ENCODE measurements at places on chromosomes 6 and 20.
A peak's percentile ranks its signal among the peaks of the same experiment; 100 is the strongest.

DNA sequence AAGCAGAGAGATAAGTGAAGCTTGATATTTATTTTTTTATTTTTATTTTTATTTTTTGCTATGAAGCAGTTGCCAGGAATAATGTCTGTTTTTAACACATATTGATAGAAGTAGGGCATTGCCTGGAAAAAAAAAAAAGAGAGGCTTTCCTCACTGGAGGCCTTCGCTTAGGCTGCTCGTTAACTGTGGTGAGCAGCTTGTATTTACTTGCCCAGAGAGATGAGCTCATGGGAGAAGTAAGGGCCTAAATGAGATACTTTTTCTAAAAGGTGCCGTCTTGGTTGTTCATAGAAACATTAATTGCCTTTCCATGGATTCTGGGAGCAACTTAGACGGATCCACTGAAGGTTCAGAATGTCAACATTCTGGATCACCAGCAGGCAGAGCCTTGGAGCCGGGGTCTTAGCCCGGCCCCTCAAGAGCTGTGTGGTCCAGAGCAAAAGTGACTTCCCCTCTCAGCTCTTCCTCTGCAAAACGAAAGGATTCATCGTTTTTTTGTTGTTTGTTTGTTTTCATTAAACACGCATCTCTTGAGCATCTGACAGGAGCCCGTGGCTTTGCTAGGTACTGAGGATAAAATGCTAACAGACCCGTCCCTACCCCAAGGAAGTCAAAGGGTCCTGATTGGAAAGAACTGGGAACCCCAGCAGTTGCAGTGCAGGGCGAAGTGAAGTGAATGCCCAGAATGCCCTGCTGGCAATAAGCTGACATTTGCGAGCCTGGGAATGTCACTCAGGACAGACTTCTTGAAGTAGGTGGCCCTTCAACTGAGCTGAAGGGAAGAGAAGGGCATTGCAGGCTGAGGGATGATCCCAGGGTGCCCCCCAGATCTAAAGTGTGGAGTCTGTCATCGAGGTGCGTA, 138.5 kb downstream of the ZDHHC14 start:
- no peak for DNase-seq

DNA sequence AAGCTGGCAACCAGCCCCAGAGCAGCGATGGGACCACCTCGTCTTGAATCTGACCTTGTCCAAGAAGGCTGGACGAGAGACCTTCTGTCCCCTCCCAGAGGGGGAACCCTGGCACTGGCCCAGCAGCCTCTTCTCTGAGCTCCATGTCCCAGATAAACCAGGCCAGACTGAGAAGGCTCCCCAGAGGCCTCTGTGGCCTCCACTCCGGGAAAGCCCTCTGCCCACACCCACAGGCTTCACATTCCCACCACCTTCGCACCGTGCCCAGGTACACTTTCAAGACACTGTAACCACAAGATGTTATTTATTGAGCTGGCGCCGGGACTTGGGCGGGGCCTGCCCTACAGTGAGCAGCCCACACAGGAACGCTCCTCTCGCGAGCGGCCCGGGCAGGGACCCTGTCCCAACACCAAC, 33.2 kb downstream of the ADA start:
- DNase-seq, result no peak

DNA sequence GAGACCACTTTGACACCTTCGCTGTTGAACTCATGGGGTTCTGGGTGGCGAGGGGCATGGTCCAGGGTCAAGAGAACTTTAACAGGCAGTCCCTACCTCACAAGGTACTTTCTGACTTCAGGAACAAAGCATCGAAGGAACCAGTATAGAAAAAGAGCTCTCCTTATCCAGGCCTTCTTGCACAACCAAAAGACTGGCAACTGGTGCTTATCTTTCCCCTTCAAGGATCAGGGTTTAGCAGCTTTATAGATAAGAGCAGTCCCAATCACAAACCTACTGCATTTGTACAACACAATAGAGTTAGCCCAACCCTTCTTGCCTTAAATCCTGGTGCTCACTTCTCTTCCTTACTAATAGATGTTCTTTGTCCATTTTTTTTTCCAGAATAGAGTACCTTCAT, 116.3 kb downstream of the SNX5 start:
- DNase-seq, result no peak

DNA sequence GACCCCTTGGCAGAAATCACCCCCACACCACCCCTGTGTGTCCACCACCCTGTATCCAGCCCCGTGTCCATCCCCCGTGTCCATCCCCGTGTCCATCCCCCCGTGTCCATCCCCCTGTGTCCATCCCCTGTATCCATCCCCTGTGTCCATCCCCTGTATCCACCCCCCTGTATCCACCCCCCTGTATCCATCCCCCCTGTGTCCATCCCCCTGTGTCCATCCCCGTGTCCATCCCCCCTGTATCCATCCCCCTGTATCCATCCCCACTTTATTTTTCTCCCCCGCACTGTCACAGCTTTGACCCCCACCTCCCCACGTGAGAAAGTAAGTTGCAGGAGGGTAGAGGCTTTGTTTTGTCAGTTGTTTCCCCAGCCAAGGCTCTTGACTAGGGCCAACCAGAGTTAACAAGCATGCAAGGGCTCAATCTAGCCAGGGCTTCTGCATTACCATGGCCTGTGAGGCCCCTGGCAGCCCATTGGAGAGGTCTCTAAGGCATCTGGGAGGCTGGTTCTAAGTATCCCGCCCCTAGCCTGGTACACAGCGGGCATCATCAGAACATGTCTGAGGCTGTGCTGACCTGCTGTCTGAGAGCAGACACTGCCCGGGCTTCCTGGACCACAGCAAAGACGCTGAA, 18.1 kb upstream of the SIRPA start:
- peak; percentile 81 for DNase-seq

DNA sequence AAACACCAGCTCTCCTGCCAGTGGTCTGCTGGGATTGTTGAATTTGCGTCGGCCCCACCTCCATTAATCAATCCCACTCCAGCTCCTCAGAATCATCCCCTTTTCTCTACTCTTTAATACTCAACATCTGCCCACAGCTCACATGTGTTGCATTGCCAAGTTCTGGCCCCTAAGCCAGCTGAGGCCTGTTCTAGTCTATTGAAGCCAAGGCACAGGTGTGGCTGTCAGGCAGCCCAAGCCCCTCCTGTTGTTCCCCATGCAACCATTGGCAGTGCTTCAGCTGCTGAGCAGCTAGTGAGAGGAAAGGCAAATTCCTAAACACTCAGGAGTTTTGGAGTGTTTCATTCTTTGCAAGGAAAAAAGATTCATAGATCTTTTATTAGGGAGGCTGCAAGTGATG, 128.0 kb upstream of the NT5E start:
- no peak for DNase-seq

- DNase-seq, result no peak
These were observed 32.1 kb downstream of the TGM2 start for GRCh38 chr20:38132910-38133501.

GRCh38 chr6:42407379-42407778, 44.3 kb downstream of the TRERF1 start:
- peak; percentile 87 for DNase-seq

DNA sequence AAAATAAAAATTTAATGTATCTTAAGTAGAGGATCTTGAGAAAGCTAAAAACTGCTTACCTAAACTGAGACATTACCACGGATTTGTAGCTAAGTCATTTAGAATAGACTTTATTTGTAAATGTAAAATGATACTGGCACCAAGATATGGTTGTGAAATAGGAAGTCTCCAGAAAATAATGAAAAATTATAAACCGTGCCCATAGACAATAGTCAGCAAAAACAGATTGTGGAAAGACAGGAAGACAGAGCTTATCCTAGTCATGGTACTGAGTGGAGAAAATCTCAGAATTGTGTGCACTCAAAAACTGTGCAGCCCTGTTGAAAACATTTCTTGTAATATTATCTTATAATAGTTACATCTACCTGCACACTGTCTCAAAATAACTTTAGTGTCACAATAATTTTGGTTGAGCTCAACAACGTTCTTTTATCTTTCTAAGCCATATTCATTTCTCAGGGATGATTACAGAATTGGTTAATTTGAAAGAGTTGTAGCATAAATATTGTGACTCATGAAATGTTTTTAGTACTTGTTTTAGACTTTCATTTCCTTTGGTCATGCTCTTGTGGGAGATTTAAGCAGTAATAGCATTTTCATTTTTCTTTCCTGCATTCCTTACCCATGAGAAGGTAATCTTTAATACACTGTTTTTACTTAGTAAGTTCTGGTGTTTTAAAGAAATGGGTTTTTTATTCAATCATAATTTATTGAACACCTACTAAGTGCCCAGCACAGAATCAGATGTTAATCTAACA, 174.5 kb downstream of the SOX4 start:
- peak; percentile 52 for DNase-seq

DNA sequence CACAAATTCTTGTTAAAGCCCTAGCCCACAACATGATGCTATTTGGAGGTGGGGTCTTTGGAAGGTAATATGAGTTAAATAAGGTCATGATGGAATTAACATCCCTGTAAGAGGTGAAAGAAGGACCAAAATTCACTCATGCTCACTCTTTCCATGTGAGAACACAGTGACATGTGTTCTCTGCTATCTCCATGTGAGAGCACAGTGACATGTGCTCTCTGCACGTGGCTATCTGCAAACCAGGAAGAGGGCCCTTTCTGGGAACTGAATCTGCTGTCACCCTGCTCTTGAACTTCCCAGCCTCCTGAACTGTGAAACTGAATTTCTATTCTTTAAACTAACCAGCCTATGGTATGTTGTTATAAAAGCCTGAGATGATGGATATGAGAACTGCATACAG, 1159.4 kb upstream of the ADGRB3 start:
- no peak for DNase-seq

GRCh38 chr6:85113934-85114580, 335.8 kb upstream of the NT5E start:
- no peak for DNase-seq

DNA sequence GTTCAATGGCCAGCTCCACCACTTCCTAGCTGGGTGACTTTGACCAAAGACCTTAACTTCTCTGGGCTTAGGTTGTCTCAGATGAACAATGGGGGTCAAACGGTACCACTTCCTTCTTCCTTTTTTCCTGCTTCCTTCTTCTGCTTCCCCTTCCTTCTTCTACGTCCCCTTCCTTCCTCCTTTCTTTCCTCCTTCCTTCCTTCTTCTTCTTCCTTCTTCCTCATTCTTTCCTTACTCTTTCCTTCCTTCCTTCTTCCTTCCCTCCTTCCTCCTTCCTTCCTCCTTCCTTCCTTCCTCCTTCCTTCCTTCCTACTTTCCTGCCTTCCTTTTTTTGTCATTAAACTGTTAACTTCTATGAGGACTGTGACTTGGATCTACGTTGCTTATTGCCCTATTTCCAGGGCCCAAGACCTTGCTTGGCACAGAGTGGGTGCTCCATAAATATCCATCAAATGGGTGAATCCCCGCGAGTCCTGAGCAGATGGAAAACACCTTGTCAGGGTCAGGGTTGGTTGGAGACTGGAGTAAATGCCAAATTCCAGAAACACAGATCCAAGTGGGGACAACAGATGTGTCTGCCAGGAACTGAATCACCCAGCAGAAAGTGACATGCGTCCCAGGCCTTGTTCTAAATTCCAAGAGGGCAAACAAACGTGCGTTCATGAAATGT, 243.3 kb downstream of the PREX1 start:
- DNase-seq, result no peak

DNA sequence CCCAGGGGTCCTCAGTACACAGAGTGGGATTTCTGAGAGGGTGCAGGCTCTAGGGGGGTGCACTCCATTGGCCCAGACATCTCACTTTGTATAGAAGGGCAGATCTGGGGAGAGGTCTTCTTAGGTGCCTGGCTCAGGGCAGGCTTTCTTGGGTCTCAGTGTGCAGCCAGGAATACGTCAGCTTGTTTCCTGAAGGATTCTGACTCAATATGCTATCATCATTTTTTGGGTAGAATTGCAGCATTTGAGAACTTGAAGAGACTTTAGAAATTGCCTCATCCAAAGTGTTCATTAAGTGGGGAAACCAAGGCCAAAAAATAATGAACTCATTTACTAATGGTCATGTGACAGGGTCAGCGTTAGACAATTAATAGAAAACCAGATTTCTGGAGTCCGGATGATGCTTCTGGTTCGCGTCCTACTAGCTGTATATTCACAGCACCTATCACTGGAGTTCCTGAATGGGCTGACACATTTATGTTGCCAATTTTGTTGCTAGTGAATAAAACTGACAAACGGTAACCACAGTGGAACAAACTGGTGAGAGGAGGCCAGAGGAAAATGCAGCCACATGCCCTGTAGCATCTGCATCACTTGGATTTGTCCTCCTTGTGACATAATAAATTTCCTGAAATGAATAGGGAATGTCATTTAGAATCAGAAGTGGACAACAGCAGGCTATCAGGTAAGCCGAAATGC, 238.9 kb downstream of the TBC1D7 start:
- peak; percentile 36 for DNase-seq

GRCh38 chr6:138857775-138858174, 61.9 kb downstream of the ECT2L start:
- DNase-seq, result no peak

DNA sequence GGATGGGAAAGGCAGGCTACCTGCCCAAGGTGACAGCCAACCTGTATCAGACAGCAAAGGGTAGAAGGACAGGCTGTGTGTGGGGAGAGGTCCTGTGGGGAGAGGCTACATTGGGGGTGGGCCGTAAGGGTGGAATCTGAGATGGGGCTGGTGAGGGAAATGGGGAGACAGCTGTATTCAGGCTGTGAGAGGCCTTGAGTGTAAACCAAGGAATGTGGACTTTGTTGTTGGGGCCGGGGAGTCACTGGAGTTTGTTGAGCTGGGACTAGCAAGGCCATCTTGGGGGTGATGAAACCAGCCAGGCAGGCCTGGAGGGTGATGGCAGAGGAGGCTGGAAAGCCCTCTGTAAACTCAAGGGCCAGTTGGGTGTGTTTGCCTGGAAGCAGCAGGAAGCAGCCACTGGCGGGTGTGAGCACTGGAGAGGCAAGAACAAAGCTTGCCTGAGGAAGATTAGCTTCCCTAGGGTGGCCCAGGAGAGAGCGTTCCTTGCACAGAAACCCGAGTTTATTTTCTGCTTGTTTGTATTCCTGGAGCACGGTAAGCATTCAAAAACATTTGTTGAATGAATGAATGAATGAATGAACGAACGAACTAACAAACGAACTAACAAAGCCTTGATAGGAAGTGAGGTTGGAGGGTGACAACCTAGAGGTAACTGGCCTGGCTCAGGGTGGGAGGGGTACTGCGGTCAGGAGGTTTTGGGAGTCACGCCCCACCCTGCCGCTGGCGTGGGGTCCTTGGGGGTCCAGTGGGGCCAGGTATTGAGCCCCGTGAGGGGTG, 18.9 kb downstream of the TTBK1 start:
- DNase-seq, result no peak

- no peak for DNase-seq
These were observed 985.4 kb downstream of the EPHA7 start for GRCh38 chr6:92433911-92434310.

DNA sequence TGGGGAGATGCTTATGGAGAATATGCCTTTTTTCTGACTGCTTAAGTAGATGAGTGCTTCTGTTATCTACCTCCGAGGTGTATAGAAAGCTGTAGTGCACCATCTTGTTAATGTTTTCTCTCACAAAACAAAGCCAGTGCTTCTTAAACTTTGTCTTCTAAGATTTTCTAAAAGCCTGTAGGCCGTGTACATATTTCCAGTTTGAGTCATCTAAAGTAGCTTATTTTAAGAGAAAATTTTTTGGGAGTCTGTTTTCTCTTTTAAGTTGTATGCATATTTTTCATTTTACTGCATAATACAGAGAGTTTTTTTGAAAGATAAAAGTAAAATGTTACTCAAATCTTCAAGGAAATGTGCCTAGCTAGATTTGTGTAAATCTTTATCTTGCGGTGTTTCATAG, 151.7 kb downstream of the GRIK2 start:
- peak; percentile 5 for DNase-seq

- no peak for DNase-seq
These were observed 41.5 kb upstream of the ECI2 start for GRCh38 chr6:4176907-4177306.

- DNase-seq, result peak; percentile 73
These were observed 68.8 kb downstream of the CDC5L start for GRCh38 chr6:44456070-44456965.

Measured in AG08395 (cell line).